ENCODE measurements at places on chromosomes 6 and 20.
A peak's percentile ranks its signal among the peaks of the same experiment; 100 is the strongest.

DNA sequence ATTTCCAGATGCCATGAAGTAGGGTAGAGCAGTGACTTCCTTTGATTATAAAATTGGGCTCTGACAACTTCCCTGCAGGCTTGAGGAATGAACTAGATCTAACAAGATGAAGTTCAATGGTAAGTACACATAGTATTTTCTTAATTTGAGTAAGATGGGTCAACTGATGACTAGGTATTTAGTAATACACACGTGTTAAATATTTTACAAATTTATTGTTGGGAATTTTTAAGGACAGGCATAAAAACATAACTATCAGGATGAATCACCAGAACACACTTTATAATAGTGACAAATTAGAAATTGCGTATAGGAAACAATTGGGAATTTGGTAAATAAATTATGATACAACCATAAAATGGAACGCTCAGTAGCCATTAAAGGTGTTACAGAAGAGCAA lies 762.4 kb upstream of the SLC35B3 start:
- no peak for DNase-seq

DNA sequence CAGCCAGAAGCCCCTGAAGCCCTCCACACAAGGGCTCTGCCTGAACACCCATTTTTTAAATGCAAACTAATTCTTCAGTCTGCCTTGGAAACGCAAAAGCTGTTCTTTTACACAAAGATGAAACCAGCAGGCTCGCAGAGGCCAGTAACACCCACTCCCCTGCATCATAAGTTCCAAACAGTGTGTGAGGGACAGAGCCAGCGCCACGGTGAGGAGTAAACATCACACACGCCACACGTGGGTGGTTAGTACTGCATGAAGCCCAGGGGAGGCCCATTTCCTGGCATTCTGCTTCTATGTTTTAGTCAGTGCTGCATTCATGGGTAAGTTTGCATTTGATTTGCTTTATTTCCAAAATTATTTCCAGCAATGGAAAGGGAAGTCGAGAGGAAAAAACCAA lies 217.7 kb upstream of the RIN2 start:
- no peak for DNase-seq

- DNase-seq = peak; percentile 63
Observed at GRCh38 chr6:43089874-43090558, 13.9 kb downstream of the PTK7 start.

DNA sequence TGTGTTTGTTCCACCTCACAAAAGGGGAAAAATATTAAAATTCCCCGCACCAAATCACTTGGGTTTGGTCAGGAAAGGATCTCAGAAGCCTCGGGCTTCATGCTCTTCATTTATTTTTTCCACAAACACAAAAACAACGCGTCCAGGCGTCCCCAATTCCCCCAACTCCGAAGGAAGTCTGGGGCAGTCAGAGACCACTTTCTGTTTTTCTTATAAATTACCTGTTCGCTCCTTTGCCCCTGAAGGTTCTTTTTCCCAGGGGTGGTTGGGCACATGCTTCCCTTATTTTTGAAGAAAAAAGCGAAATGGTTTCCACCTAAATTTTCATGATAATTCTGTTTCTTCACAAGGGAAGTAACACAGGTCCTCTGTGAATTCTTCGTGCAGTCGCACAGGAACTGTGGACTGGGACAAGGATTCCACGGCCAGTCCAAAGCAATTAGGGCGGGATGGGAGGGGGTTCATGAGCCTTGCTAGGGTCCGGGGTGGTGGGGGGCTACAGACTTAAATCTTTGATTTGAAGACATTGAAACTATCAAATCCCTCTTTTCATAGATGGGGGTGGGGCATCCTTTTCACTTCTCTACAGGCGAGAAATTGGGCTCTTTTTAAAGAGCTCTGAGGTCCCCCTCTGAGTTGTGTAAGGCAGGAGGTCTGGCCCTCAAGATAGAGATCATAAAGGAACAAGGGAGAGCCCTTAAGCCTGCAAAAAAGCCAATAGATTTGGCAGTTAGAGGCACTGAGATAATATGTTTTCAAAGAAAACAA lies 30.5 kb upstream of the HFE start:
- DNase-seq = peak; percentile 44

- no peak for DNase-seq
Observed at GRCh38 chr20:31759836-31760518, 20.9 kb downstream of the TPX2 start.

DNA sequence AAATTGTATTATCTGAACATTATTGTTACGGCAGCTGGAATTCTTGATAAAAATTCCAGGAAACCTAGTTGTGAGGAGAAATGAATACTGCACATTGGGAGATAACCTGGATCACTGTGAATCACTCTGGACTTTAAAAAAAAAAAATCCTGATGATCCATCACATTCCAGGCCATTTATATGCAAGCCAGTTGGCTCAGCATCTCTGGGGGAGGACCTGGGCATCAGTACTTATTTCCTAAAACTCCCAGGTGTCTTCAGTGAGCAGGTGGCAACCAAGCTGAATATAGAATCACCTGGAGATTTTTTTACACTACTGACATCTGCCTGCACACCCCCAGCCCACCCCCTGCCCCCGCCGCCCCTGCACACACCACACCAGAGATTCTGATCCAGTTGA lies 39.1 kb upstream of the SIRT5 start:
- peak; percentile 38 for DNase-seq

GRCh38 chr6:43267619-43268354 lies 24.5 kb downstream of the TTBK1 start:
- peak; percentile 28 for DNase-seq

DNA sequence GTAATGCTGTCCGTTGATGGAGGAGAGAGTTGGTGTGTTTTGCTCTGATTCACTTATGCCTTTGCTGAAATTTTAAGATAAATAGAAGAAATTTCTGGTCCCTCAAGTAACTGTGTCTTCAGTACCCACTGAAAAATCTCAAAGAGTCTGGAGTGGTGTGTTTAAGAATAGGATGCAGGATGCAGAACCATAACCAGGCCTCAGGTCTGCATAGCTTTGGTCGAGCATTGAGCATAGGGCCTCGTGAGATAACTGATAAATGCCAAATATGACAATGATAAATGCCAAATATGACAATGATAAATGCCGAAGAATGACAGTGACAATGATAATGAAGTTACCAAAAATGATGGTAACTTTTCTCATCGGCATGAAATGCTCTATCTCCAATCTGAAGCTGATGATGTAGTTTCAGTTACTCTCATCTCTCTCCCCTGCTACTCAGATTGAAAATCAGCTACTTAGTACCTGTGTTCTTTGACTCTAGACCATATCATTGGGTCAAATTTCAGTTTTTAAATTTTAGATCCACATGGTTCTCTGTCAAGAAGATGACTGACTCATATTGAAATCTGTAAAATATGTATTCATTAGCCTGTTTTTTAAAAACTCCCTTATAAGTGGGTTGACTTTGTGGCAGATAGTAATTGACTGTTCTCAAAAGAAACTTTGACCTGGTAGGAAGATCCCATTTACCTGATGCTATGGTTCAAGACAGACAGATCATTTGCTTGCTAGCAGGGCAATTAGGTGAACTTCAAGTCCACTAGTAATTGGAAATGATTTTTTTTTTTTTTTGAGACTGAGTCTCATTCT lies 96.6 kb downstream of the SLC16A10 start:
- DNase-seq = no peak

GRCh38 chr20:45452238-45452637 lies 17.3 kb upstream of the WFDC2 start:
- no peak for DNase-seq

DNA sequence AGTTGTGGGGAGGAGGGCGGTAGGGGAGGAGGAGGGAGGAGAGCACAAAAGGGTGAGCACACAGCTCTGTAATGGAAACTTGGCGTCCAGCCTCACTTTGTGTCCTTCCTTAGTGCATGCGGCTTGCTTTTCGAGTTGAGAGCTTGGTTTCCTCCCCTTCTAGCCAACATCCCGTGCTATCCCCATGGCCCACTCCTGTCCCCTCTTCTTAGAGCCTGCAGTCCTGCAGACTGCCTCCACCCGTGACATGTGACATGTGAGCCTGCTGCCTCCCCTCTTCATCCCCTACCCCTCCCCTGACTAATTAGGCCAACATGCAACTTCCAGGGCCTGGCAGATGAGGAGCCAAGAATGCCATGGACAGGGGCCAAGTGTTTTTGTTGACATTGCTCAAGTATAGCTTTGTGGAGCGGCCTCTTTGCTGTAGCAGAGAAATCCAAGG lies 63.2 kb downstream of the SLC24A3 start:
- DNase-seq = no peak

DNA sequence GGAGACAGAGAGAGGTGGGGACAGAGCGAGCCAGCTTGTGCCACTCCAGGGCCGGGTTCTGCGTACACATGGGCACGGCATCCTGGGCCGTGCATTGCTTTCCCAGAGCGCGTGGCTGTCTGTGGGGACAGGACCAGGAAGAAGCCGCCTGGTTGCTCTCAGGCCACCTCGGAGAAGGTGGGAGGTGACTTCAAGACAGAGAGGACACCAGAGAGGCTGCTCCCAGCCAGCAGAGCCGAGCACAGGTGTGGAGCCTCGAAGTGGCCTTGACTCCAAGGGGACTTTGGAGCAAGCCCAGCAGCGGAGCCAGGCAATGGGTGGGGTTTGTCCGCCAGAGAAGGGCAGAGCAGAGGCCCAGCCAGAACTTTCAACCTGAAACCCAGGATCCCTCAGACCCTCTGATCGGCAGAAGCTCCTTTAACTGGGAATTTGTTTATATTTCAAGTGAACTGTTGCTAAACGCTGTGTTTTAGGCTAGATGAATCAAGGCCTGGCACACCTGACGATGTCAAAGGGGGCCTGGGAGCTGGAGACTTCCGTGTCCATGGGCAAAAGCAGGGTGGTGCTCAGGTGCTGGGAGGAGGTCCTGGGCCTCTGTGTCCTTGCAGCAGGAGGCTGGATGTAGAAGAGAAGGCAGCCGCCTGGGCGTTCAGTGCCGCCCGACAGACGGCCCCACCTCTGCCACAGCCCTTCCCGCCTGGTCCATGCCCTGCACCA lies 262.1 kb downstream of the DLL1 start:
- no peak for DNase-seq

- peak; percentile 71 for DNase-seq
Observed at GRCh38 chr20:62804627-62805154, at the start of gene OGFR. OGFR (plus strand) TSS chr20:62804835; CDS start chr20:62804860, 25 bp downstream.

DNA sequence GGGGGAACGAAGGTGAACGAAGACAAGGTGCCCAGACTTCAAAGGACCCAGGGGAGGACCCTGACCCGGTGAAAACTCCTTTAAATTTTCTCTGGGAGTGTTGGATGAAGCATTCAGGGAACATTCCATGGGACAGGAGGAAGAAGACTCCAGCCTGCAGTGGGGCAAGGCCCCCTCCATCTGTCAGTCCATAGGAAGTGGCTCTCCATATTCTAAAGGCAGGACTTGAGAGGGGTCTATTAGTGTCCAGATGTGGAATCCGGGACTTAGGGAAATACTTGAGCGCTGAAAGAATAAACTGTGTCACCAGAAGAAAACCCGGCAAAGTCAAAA lies 3.2 kb upstream of the BPIFA2 start:
- DNase-seq = no peak

DNA sequence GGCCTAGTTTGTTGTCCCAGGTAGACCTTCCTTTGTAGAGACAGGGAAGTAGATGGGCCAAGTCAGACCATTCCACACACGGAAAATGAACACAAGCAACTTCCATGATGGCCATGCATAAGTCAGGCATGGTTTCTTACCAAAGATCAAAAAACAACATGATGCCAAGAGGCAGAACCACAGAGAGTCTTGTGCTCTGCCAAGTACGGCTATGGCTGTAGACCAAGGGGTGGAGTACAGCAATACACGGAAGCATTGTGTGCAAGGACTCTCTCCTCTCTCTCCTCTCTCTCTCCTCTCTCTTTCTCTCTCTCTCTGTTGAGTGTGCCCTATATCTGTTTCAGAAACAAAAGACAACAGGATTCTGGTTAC lies 4.8 kb upstream of the DUSP22 start:
- DNase-seq = no peak

- DNase-seq = no peak
Observed at GRCh38 chr6:154331750-154332149, 24.9 kb downstream of the IPCEF1 start.

DNA sequence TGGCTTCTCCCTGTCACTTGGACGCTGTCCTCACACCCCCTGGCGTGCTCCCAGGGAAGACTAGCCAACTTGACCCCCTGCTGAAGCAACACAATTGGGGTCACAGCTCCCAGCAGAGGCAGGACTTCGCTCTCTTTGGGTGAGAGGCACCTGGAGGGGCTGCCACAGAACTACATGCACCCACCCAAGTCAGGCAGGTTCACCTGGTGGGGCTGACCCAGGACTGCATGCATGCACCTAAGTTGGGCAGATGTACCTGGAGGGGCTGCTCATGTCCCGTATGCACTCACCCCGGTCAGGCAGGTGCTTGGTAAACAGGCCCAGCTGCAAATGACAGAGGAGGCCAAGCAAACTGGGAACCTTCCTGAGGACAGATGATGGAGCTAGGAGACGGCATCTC lies 154.3 kb upstream of the RPS6KA2 start:
- no peak for DNase-seq

DNA sequence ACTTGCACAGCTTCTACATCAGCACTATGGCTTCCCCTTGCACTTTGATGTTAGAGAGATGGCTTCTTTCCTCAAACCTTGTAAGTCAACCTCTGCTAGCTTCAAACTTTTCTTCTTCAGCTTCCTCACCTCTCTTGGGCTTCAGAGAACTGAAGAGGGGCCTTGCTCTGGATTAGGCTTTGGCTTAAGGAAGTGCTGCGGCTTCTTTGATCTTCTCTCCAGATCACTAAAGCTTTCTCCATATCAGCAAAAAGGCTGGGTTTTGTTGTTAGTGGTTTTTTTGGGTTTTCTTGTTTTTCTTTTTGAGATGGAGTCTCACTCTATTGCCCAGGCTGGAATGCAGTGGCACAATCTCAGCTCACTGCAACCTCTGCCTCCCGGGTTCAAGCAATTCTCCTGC lies 24.0 kb downstream of the CDK5RAP1 start:
- DNase-seq = no peak

DNA sequence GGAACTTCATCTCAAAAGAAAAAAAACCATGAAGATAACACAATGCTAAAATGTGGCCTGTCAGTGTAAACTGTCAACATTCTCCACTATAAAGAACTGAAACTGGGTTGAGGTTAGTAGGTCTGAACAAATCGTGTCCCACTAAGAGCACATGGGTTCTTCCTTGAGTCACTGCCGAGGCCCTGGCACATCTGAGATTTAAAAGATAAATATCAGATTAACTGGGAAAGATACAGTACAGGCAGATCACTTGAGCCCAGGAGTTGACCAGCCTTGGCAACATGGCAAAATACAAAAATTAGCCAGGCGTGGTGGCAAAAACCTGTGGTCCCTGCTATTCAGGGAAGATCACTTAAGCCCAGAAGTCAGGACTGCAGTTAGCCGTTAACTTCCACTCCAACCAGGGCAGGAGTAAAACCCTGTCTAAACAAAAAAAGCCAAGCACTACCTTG lies 5.6 kb downstream of the EEF1A1 start:
- peak; percentile 25 for DNase-seq

DNA sequence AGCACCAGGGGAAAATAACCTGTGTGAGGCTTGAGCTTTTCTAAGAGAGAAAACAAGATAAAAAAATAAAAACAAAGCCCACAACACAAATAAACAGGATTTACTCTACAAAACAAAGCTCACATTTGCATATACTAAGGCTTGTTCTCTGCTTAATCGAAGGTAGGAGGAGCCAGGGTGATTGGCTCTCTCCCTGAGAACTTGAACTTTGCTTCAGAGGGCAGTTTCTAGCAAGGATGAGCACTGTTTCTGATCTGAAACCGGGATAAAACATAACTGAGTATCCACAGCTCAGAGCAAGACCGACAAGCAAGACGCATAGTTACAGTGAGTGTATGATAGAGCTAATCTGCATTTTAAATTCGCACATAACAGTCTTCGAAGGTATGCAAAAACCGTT lies 200.6 kb downstream of the PRKN start:
- peak; percentile 21 for DNase-seq

Measured in GM23338 (cell line).